ENCODE measurements at places on chromosomes 3 and 15. TPM values are rescaled to one million over a fixed set of nuclear protein-coding genes. Genes with fewer than 3 reads are reported as not detected.
A peak's percentile ranks its signal among the peaks of the same experiment; 100 is the strongest.

FSIP1 gene
- 0.36 TPM for total RNA-seq

ZDHHC3 gene
- 36.0 TPM for total RNA-seq

ABHD2 gene
- total RNA-seq = 38.9 TPM

RBPMS2 gene
- not detected for total RNA-seq

STRIT1 gene
- total RNA-seq = not detected

EPHA3 gene
- not detected for total RNA-seq

PLSCR2 gene
- total RNA-seq = not detected

TGM5 gene
- total RNA-seq = 0.11 TPM

NANOGP8 gene
- not detected for total RNA-seq

SH3GL3 gene
- not detected for total RNA-seq

GASK1A gene
- 0.11 TPM for total RNA-seq

WDR93 gene
- not detected for total RNA-seq

ZNF80 gene
- 2.3 TPM for total RNA-seq

FBXL2 gene
- not detected for total RNA-seq

RLBP1 gene
- not detected for total RNA-seq

EAF2 gene
- total RNA-seq = 13.4 TPM

GRCh38 chr3:117853923-117854668 lies 1144.5 kb downstream of the TUSC7 start:
- DNase-seq = no peak

DNA sequence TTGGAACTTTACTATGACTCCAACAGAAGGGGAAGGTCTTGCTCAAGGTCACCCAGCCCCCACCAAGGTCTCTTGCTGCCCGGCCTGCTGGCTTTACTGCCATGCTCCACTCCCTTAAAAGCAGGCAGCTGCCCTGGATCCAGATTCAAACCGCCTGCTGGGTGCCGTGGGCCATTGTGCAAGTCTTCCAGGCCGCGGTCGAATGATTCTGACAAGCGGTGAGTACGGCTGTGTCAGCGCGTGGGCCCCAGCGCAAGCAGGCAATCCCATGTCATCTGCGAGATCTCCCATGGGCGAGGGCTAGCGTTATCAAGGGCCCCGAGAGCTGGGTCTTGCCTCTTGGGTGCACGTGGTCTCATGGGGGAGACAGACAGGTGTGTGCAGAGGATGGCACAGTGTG lies 37.6 kb downstream of the CORO2B start:
- no peak for DNase-seq

GRCh38 chr3:172836390-172836997 lies 86.0 kb downstream of the ECT2 start:
- DNase-seq = peak; percentile 56

- DNase-seq = no peak
Measured at GRCh38 chr3:147881933-147882332, 472.8 kb downstream of the ZIC1 start.

GRCh38 chr3:65927576-65927975 lies 111.1 kb downstream of the MAGI1 start:
- no peak for DNase-seq

- no peak for DNase-seq
Measured at GRCh38 chr3:63654931-63655330, 2.5 kb downstream of the SNTN start.

- no peak for DNase-seq
Measured at GRCh38 chr3:129369711-129370110, 58.7 kb downstream of the EFCAB12 start.

DNA sequence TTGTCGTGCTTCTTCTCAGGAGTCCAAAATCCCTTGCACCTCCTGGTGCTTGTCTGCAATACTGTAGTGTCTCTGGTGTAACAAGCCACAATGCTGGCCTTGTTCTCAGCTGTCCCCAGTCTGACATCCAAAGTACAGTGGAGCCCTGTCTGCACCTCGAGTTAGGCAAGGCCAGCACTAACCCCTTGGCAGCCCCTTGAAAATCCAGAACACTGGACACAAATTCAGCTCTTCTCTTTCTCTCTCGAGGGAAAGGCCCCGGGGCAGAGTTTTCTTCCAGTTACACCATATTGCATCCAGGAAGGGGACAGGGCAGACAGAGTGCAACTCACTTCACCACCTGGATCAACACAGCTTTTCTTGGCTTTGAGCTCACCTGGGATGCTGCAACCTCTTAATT lies 91.3 kb upstream of the ATP10A start:
- DNase-seq = no peak

DNA sequence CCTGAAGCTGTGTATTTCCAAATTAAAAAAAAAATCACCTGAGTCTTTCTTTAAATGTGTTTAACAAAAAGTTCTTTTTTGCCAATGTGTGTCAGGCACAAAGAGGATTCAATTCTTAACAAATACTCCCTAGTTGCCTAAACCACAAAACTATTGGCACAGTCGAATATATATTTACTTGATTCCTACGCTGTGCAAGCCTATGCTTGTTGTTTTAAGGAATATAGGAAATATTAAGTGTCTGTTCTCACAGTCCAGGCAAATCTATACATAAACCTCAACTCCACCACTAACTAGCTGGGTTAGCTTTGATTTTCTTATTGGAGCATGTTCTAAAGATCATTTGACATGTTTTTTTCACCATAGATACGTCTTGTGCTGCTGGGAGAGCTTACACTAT lies 571.0 kb downstream of the PYDC2 start:
- DNase-seq = no peak

GRCh38 chr15:71228403-71228802 lies 113.1 kb downstream of the THSD4 start:
- DNase-seq = no peak

GRCh38 chr15:51483520-51483919 lies 139.1 kb downstream of the DMXL2 start:
- no peak for DNase-seq

DNA sequence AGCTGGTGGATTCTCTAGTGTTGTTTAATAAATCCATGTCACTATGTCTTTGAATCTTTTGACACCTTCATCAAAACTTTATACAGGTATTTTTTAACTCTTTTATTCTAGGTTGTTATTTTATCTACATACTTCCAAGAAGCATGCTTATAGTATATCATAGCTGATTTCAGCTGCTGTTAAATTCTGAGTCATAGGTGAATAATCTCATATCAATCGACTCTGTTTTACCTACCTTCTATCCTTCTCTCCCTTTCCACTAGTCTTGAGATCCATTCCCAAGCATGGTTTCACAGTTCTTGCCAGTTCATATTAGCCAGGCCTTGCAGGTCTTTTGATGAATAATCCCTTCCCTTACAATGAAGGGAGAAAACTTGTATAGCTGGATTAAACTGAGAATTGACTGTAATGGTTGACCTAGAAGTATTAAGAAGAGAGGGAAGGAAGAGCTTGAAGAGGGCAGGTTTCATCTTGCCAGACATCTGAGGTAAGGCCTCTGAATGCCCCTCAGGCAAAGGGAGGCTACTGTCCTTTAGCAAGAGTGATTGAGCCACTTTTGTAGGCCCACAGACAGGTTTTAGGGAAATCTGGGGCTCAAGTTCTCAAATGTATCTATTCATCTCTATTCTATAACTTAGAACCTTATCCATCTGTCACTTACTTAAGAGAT lies 146.4 kb downstream of the EPHA6 start:
- no peak for DNase-seq

- DNase-seq = no peak
Measured at GRCh38 chr3:55480911-55481743, 6.0 kb downstream of the WNT5A start.

GRCh38 chr3:177968891-177969290 lies 567.3 kb upstream of the KCNMB2 start:
- DNase-seq = no peak

DNA sequence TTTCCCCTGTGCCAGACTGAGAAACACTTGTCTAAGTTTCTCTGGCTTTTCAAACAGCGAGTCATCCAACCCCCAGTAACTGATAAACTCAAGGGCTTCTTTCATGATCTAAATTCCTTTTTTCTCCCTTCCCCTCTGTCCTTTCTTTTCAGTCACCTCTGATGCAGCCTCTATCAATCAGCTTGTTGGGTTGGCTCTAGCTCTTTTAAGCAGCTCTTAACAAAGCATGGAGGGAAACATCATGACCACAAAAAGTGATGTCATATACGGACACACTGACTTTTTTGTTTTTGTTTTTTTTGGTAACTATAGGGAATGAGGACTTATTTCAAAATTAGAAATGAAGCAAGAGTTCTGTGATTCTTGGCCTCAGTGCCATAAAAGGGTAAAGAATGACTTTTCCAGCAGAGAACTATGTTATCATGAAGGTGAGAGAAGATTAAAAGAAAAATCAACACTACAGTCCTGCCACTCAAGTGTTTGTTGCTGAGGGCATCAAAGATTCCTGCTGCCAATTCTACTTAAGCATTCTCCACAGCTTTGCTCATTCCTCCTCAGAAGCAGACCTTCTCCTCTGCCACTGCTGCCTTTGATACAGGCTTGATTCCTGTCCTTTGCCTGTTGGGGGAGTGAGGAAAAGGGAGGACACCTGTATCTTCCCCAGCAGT lies 457.0 kb upstream of the ONECUT1 start:
- no peak for DNase-seq

DNA sequence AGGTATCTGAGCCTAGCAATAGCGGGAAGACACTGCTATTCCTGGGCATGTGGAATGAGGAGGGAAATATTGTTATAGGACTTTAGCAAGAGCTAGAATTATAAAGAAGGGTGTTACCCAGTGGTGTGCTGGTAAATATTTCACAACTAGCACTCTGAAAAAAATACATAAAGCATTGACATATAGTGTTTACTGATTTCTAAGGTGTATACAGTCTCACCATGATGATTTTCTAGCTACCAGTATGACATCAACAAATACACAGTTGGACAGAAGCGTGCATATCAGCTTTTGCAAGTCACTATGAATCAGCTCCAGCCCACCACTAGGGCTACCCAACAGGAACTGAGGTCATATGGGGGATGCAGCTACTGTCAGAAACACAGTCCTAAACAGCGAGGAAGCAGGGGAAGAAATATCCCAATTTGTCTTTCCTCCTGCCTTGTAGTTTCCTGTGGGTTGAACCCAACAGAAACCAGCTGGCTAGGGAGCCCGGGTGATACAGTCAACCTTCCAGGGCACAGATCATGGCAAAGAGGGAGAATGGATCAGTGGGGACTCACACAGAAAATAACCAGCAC lies 39.6 kb downstream of the HGD start:
- peak; percentile 33 for DNase-seq

- no peak for DNase-seq
Measured at GRCh38 chr3:52068730-52069129, 12.4 kb upstream of the DUSP7 start.

DNA sequence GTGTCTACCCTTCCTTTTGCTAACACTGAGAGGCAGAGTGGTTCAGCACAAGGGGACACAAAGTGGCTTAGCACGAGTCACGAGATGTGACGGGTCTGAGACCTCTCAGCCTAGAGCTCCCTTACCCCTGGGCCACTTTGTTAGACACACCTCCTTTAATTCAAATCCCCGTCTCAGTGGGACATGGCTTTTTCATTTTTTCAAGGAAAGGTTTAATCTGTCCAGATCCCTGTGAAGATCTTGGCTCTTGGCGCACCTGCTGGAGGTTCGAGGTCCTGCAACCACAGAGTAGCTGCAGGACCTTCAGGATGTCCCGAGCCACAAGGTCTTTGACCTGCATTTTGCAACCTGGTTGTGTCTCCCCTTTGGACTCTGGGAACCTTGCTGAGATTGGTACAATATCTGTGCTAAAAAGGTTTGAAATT lies 52.0 kb downstream of the LPP start:
- DNase-seq = no peak

DNA sequence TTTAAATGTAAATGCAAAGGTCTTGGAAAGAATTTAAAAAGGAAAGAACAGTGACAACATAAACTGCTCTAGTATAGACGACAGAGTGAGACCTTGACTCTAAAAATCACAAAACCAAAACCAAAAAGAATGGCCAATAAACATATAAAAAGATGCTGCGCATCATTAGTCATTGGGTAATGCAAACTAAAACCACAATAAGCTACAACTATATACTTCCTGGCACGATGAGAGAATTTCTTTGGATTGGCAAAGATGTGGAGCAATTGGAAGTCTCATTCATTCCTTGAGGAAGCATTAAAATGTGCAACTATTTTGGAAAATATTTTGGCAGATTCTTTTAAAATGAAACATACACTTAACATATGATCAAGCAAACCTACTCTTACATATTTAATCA lies 98.7 kb upstream of the ZPLD1 start:
- no peak for DNase-seq

- no peak for DNase-seq
Measured at GRCh38 chr3:141262308-141262705, 30.7 kb downstream of the PXYLP1 start.

- DNase-seq = no peak
Measured at GRCh38 chr3:53083521-53083920, 37.6 kb upstream of the SFMBT1 start.

DNA sequence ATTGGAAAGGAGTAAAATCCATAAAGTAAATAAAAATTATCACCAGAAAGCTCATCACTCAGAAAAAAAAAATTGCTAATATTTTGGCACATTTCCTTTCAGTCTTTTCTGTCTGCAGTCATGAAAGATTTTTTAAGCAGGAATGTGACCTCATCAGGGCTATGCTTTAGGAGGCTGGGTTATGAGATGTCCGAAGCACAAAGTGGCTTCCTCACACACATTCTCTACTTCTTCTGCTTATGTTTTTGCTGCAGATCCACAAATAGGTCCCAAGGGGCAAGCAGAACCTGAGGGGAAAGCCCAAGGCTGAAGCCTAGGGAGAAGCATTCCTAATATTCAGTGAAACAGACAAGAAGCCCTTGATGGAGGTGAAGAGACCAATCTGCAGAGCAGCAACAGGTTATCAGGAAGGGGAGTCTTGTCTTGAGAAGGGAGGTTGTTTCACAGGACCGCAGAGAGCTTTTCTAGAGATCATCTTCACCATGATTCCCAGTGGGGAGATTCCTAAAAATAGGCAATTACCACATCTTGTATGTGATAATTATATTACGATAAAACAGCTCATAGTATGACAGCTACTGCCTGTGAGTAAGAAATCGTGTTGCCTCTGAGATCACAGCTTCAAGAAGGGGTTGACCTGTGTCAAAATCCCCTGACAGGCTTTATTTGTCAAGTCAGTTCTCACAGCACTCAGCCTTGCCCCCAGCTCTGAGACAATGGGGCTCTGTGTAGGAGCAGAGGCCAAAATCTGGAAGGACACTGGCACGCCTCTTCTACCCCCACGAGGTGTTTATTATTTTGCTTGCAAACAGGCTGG lies 60.5 kb downstream of the IGF2BP2 start:
- DNase-seq = no peak

DNA sequence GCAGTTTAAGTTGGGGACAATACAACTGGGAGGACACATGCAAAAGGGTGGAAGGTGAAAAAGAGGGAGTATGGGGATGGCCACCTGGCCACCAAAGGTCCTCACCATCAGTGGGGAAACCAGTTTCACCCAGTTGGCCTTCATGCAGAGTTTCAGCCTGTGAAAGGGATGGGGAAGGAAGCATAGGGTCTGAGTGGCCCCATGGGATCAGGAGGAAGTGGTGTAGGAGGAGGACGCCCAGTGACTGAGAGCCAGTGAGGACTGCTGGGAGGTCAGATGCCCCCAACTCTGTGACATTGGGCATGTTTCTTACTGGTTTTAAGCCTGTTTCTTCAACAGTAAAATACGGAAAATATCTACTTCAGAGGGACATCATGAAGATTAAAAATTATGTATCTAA lies 16.3 kb downstream of the BCL2A1 start:
- DNase-seq = no peak

Measured in activated CD8-positive, alpha-beta T cell treated with anti-CD3 and anti-CD28 coated beads for 36 hours (primary cell).